Cerebellar cortex (tissue), 1 donor: ENCODE measurements at places on chromosomes 2 and 18.

DNA sequence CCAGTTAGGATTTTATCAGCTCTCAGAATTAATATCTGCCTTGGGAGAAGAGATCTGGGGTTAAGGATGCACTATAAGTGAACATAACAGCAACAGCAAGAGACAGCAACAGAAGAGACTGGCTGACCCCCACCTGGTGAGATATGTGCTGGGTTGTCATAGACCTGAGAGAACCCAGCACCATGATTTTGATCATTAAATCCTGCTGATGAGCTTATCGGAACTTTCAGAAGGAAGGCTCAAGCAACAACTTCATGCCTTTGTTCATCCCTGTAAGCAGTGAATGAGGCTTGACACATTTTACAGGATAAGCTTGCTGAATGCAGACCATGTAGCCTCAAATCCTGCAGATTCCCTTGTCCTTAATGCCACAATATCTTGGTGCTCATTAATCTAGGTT, 100.0 kb downstream of the POLE4 start:
- DNase-seq = no peak

- DNase-seq = no peak
Measured at GRCh38 chr18:75827751-75828287, 400.3 kb upstream of the SMIM21 start.

DNA sequence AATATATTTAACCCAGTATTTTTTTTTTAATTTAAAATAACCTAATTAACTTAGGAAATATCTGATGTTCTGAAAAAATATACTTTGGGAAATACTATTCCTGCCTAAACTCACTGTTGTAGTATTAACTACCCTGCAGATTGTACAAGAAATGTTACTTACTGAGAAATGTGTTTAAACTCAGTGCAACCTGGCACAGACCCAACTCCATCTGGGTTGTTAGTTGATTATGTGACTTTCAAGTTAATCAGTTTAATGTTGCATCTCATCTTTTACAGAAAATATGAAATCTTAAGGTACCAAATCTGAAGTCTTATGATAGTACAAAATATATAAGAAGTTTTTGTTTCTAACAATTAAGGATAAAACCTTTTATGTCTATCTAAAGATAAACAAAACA, 27.3 kb downstream of the VAPA start:
- DNase-seq = no peak

- DNase-seq = no peak
Measured at GRCh38 chr2:154681741-154682140, 16.8 kb upstream of the KCNJ3 start.

GRCh38 chr18:79609841-79610281, 69.7 kb upstream of the CTDP1 start:
- DNase-seq = no peak

- peak; percentile 33 for DNase-seq
Measured at GRCh38 chr2:235612181-235612950, 118.5 kb downstream of the AGAP1 start.
